NCI-H226 (cell line): ENCODE measurements at places on chromosomes 3 and 15.

- DNase-seq, result no peak
These were observed 8.6 kb downstream of the SCN5A start for GRCh38 chr3:38640661-38641452.

GRCh38 chr3:135528413-135529015 lies 437.0 kb upstream of the PPP2R3A start:
- DNase-seq, result no peak

- DNase-seq, result no peak
These were observed 1.0 kb upstream of the UBL7 start for GRCh38 chr15:74461847-74462511.

- no peak for DNase-seq
These were observed 26.6 kb downstream of the CSTA start for GRCh38 chr3:122351612-122352011.

DNA sequence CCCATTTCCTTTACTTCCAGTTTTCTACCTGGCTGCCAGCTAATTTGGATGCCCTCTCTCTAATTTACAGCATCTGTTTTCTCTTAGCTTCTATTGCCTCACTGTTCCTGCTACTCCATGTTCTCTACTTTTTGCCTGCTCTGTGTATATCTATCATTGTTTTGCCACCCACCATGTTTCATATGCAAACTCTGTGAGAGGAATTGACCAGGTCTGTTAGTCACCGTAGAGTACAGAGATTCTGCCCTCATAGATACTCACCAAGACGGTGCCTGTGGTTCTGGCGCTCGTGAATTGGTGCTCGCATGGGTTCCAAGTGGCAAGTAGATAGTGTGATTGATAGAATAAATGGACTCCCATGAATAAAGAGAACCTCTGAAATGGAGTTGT lies 288.8 kb downstream of the CNTN6 start:
- no peak for DNase-seq

- DNase-seq, result no peak
These were observed 374.1 kb downstream of the RORA start for GRCh38 chr15:60854858-60855564.

DNA sequence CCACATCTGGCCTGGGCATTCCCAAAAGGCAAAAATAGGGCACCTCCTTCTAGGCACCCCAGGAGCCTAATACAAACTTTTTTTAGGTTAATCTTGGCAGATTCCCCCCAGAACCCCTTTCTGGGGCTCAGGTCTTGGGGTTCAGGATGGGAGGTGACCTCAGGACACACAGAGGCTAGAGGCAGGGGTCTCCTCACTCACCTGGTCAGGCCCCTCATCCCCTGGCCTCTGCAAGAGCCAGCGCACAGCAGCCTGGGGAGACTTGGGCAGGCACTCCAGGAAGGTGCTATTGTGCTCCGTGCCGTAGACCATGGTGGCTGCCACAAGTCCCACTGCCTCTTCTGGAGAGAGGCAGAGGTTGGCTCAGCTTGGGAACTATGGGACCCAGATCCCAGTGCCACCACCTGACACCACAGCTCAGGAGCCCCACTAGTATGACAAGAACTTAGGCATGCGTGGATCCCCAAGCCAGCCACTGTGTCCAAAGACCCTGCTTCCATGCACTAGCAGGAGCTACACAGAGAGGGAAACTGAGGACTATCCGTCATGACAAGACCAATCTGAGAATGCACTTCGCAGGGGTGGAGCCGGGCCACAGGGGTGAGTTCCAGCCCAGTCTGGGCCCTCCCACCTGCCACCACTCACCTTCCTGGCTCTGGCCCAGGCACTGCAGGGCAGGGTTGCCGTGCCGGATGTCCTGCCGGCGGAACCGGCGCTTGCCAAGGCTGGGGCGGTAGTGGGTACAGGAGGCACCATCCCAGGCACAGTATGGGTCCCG lies 7.4 kb downstream of the SEMA3G start:
- DNase-seq, result no peak

DNA sequence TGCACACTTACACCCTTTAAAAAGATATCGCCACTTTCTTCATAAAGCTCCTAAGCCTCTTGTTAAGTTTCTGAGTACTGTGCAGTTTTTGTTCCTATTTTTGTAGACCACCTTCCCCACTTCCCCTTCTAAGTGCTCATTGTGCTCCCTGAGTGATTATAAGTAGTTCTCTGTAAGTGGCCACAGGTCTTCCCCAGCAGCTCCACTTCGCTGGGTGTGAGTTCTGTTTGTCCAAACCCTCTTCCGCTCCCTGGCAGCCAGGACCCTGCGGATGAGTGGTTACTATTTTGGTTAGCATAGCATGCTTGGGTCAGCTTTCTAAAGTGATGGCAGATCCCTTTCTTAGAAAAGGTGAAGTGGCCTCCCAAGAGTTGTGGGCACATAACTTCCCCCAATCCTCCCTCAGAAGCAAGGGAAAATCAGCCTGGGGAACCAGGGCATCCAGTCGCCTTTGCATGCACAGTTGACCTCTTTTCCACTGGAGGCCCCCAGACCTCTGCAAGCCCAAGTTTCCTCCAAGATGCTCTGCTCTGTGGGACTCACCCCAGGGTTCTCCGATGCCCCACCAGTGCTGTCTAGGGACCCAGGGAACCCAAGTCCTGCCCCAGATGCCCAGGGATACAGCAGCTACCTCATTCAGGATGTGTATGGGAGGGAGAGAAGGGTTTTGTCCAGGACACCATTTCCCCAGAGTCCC lies 69.6 kb downstream of the ATP10A start:
- no peak for DNase-seq

DNA sequence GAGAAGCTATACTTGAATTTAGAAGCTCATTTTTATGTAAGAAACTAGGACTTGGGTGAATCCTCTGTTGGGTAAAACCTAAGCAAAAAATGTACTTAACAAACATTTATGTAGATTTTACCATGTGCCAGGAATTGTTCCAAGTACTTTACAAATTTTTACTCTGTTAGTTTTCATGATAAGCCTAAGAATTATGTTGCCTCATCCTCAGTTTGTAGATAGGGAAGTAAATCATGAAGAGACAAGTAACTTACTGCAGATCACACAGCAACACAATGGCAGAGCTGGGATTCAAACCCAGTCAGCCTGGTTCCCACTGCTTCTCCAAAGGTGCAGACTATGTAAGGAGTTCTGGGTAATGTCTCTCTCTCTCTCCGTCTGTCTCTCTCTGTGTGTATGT lies 169.9 kb downstream of the DIPK2A start:
- no peak for DNase-seq

- DNase-seq, result no peak
These were observed 450.3 kb upstream of the THRB start for GRCh38 chr3:24944805-24945520.

DNA sequence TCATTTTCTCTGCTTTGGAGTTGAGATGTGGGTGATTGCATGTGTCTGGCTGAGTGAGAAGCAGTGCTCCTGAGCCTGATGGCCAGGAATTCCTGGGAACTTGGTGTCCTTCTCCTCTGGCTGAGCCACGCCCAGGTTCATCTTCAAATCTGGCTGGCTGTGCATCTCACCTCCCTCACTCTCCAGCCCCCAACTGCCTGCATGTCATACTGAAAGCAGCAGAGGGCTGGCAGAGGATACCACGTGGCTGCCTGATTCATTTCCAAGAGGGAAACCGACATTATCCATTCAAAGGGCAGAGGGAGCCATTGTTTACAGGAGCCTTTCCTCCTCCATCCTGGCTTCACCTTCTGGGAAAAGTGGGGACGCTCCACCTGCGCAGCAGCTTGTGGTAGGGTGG lies 57.4 kb downstream of the ABHD5 start:
- DNase-seq, result peak; percentile 64

GRCh38 chr3:188686324-188686723 lies 485.4 kb upstream of the TPRG1 start:
- no peak for DNase-seq

GRCh38 chr3:182234881-182235280 lies 523.2 kb downstream of the SOX2 start:
- DNase-seq, result no peak

DNA sequence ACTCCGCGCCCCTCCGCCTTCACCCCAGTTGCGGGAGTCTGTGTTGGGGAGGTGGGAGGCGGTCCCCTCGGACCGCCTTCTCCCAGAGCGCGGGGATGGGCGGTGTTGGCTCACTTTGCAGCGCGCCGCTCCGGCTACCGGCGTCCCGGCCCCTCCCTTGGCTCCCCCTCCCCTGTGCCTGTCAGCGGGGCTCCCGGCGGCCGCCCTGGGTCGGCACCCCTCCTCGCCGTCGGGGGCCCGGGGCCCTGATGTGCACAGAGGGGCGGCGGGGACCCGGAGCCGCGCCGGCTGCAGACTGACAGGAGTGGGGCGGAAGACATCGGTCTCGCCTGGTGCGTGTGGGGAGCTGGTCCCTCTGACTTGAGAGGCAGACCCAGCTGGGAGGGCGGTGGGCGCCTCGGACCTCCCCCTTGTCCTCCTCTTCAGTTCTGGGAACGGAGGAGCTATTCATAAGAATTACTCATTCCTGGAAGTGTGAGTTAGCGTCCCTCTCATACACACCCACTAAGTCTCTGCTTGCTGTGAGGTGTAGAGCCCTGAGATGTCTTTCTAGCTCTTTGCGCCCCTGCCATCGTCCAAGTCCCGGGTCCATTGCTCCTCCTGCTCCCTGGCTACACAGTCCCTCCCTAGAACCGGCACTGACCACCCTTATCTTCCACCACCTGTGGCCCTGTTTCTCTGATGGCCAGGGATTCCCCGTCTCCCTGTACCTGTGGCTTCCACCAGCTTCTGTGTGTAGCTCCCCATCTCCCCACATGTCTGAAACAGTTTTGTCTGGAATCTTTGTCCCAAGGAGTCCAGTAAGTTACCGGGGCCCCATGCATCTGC lies 42.3 kb upstream of the ROPN1 start:
- DNase-seq, result no peak

DNA sequence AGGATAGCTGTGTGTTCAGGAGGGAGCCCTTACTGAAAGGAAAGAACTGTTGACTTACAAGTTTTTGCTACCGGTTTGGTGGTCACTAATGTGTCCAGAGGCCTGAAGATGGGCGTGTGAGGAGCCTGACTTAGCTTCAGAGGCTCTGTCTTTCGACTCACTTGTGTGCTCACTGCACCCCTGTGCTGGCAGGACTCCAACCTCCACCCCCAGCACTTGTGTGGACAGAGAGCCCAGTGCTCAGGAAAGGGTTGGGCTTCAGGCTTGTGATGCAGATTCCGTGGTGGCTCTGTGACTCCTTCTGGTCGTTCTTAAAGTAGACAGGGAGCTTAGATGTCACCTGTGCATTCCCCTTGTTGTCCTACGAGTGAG lies 100.9 kb downstream of the PGPEP1L start:
- peak; percentile 69 for DNase-seq

GRCh38 chr15:57223345-57223744 lies 153.0 kb upstream of the CGNL1 start:
- DNase-seq, result no peak
